Adrenal gland (tissue), 19 donors: ENCODE measurements at places on chromosomes 12 and 14. TPM values are rescaled to one million over a fixed set of nuclear protein-coding genes. Genes with fewer than 3 reads are reported as not detected.

The NTS gene
- not detected for total RNA-seq

The PKP2 gene
- total RNA-seq: 2.6 TPM

The B3GNT4 gene
- not detected for total RNA-seq

The ASB2 gene
- total RNA-seq: 5.9 TPM

The WDR20 gene
- total RNA-seq: 44.6 TPM

The ADAM21 gene
- 0.69 TPM for total RNA-seq

The SAMD15 gene
- total RNA-seq: 4.6 TPM

The SCNN1A gene
- 12.7 TPM for total RNA-seq

The TC2N gene
- total RNA-seq: 28.4 TPM

The TXNDC16 gene
- 5.8 TPM for total RNA-seq

The SOX5 gene
- total RNA-seq: 2.2 TPM
